BJ (cell line): ENCODE measurements at places on chromosomes 7 and 10.
A peak's percentile ranks its signal among the peaks of the same experiment; 100 is the strongest.

- peak; percentile 59 for DNase-seq
Observed at GRCh38 chr10:114401195-114401791, 3.0 kb downstream of the AFAP1L2 start.

GRCh38 chr7:102310414-102310815 lies 23.7 kb downstream of the SH2B2 start:
- no peak for DNase-seq

GRCh38 chr10:123560301-123561140 lies 105.6 kb upstream of the GPR26 start:
- no peak for DNase-seq

DNA sequence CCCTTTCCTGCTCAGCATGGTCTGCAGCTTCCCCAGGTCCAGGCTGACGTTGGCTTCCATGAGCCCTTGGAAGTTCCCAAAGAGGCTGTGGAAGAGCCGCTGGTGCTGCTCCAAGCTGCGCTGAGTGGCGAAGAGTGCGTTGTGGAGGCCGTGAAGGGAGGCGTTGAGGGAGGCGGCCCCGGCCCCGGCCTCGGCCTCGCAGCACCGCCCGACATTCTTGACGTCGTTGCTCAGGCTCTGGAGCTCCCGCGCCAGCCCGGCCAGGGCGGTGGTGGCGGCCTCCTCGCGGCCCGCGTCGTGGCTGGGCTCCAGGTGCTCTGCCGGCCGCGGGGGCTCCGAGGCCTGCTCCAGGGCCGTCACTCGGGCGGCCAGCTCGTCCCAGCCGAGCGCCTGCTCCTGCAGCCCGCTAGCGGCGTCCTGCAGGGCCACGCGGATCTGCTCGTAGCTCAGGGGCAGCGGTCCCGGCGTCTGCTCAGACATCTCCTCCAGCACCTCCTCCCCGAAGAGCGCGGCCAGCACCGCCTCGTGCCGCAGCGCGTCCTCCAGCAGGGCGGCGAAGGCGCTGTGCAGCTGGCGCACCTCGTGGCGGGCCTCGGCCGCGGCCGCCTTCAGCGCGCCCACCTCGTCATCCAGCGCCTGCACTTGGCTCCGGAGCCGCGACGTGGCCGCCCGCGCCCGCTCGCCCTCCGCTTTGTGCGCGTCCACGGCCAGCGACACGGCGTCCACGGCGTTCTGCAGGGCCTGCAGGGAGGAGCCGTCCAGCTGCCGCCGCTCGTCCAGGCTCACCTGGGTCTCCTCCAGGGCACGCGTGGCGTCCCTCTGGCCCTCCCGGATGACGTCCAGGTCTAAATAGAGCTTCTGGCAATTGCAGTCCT lies 14.7 kb downstream of the MMRN2 start:
- no peak for DNase-seq

DNA sequence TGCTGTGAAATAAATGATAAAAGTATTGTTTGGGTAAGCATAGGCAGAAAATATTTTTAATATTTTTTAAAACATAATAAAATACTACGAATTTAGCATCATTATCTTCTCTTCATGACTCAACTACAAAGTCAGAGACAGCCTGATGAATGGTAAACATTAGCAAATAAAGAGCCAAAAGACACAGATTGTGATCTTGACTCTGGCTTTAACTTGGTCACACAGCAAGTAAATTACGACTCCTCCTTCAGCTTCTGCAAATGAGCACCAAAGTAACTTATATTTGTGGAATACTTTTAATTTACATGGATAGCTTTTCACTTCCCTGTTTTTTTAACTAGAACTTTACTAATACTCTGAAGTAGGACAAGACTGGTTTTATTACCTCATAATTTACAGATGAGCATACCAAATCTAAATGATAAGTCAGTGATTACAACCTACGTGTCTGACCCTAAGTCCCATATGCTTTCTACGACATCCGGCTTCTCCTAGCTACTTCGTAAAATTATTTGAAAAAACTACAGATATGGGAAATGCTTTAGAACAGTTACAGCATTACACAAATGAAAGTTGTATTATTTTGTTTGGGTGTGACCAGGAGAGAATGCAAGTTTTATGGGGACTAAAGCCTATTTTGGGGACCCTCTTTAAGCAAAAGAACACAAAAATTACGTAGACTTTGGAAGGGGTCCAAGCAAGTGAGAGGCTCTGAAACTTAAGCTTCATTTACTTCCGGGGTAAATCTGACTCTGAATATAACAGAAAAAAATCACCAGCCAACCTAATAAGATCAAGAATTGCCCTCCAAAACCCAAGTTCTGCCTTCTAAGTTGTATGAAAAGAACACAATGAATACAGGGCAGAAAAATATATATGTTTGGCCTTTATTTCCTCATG lies 133.8 kb downstream of the CPEB3 start:
- no peak for DNase-seq

DNA sequence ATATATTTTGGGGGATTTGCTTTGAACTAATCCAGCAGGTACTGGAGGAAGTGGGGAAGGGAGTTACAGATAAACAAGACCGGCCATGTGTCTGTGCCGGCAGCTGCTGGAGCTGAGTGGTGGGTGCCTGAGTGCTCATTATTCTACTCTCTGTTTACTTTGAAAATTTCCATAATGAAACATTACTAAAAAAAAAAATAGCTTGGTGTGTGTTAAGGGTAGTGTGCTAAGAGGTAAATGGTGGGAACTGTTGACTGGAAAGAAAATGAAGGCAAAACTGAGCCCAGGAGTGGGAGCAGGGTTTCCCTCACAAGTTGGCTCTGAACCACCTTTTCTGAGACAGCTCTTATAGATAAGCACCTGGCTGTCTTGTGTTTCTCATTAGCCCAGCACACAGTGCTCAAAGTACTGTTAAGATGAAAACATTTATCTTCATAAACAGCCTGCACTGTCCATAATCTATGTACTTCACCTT lies 50.6 kb downstream of the PARD3 start:
- DNase-seq: no peak

GRCh38 chr7:99920149-99920548 lies 819 bp upstream of the TRIM4 start:
- DNase-seq: no peak

DNA sequence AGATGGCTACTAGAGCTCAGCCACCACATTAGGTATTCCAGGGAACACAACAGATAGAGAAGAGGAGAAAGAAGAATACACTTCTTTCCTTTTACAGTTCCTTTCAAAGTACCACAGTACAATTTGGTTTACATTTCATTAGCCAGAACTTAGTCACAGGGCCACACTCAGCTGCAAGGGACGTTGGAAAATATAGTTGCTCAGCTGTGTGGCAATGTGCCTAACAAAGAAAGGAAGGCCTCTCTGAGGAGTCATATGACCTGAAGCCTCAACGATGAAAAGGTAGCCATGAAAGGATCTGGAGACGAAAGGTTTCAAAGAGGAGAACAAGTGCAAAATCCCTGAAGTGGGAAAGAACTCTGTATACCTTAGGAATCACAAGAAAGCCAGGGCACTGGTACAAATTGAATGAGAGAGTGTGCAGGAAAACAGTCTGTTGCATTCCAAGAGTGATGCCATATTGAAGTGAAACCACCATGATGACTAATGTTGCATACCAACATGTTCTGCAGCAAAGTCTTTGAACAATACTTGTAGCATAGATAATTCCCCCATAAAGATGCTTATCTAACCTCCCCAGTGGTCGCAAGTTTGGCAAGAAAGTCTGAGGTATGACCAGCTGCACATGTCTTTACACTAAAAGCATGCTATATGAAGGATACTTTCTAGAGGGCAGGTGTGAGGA lies 278.9 kb downstream of the HPSE2 start:
- no peak for DNase-seq

DNA sequence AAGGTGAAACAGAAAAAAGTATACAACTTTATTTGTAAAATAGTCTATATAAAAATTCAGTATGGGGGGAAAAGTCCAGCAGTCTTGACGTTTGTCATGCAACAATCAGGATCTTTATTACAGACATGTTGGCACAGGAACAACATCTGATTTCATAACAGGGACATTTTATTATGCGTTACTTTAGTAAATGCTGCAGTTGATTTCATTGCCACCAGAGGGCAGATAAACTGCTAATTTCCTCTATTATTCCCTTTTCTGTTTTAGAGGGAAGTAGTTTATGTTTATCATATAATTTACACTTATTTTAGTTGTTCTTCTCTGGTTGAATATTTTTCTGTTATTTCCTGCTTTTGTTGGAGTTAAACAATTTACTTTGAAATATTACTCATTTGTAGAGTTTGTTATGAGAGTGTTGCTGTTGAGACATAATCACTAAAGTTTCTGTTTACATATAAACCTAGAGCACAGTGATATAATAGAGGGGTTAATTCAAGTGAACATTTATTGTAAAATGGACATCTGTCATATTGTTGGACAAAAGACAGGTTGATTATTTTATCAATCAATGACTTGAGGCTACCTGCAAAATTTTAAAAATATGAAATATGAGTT lies 3.3 kb downstream of the PLXDC2 start:
- DNase-seq: no peak

- DNase-seq: no peak
Observed at GRCh38 chr7:30710669-30711068, 28.4 kb upstream of the CRHR2 start.

DNA sequence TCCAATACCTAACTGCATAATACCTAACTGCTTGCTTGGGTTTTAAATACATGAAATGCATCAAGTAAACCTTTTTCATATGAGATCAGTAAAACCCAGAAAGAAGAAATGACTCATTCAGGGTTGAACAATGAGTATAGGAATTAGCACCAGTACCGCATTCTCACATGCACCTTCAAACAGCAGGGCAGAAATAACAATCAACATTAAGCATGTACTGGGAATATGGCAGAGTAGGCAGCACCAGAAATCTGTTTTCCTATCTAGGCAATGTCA lies 850.3 kb upstream of the SORCS1 start:
- no peak for DNase-seq

DNA sequence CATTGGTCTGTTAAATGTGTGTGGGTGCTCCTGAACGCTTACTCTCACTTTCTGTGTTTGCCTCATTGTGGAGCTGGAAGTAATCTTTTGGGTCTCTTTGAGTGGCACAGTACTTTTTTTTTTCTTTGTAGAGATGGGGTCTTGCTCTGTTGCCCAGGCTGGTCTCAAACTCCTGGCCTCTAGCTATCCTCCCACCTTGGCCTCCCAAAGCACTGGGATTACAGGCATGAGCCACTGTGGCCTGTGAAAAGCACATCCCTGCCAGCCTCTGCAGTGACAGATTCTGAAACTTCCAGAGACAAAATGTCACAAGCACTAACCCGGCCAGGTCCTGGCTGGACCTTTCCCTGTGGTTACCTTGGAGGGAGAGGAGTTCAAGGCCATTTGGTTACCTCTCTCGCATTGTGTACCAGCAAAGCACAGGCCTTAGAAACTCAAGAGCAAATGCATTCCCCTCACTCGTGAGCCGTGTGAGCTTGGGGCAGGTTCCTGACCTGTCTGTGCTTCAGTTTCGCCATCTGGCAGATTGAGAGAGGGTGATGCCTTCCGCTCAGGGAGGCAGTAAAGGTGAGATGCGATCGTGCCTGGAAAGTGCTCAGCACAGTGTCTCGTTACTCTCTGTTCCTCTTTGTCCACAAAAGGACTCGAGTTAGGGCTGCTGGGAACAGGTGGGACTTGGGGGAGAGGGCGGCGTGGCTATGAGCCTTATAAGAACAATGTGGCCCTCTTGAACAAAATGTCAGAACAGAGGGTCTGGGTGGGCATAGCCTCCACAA lies 72.6 kb upstream of the SEPHS1 start:
- DNase-seq: no peak

DNA sequence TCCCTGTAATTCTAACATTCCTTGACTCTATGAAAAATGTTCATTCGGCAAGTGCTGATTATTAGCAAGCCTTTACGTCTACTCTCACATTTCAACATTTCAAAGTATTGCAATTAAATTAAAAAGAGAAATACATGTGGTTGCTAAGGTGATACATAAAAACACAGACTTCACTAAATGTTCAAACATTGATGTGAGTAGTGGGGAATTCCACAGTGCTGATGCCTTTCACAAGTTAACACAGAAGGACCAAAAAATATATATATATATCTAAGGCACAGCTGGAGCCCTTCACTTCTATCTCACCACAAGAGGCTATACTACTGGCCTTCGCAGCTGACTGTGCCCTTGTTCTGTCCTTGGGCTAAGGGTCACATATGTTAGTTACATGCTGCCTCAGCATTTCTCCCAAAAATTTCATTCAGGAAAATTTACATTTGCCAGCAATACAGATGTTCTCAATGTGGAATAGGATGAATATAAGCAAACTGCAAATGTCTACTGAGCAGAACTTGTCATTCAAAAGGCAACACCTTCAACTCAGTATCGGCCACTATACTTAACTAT lies 13.9 kb downstream of the CTTNBP2 start:
- no peak for DNase-seq
